ENCODE measurements at places on chromosomes 7 and 10. TPM values are rescaled to one million over a fixed set of nuclear protein-coding genes. Genes with fewer than 3 reads are reported as not detected.

SERPINE1 gene
- total RNA-seq, result 0.14 TPM

MCM7 gene
- total RNA-seq, result 64.6 TPM

ANKRD2 gene
- not detected for total RNA-seq

MUC12 gene
- total RNA-seq, result not detected

JAKMIP3 gene
- total RNA-seq, result 0.31 TPM

PAX4 gene
- not detected for total RNA-seq

KCND2 gene
- not detected for total RNA-seq

PTPRN2 gene
- total RNA-seq, result 0.14 TPM

MSRB2 gene
- 1.0 TPM for total RNA-seq

GRID2IP gene
- 0.25 TPM for total RNA-seq

DCLRE1A gene
- 0.89 TPM for total RNA-seq

NPC1L1 gene
- 0.06 TPM for total RNA-seq

ARHGEF35 gene
- 0.84 TPM for total RNA-seq

TWIST1 gene
- not detected for total RNA-seq

SLC26A5 gene
- not detected for total RNA-seq

GRCh38 chr10:100518761-100519241 lies 860 bp downstream of the SEC31B start:
- DNase-seq, result peak; percentile 25

DNA sequence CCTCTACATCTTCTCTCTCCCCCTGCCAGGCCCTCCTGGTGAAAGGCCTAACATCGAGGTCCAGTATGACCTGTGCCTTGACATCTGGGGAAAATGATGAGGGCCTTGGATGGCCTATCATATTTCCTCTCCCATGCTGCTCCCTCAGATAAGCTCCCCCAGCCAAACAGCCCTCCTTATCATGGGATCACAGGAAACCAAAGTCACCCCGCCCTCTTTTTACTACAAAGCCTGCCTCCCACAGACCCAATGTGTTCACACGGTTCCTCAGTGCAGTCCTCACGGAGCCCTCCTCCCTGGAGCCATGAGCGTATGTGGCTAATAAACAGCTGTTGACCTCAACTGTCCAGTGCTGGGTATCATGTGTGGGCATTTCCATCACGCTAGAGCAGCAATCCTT lies 32.0 kb downstream of the C10orf90 start:
- no peak for DNase-seq

GRCh38 chr10:52229291-52229931 lies 84.7 kb upstream of the DKK1 start:
- DNase-seq, result no peak

GRCh38 chr7:24291271-24291670 lies 7.3 kb downstream of the NPY start:
- DNase-seq, result no peak

- no peak for DNase-seq
Observed at GRCh38 chr10:109732254-109732965, 190.9 kb downstream of the XPNPEP1 start.

DNA sequence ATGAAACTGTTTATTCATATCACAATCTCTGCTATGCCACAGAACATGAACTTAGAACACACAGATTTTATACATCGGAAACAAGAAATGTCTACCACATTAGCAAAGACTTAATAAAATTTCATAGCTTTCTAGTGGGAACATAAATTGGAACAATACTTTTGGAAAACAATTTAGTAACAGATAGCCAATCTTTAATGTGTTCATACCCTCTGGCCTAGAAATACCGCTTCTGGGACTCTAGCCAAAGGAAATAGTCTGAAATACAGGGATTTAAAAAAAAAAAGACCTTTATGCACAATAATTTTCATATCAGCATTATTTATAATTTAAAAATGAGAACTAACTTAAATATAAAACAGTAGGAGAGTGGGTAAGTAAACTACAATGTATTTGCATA lies 168.5 kb downstream of the PLXNA4 start:
- no peak for DNase-seq

DNA sequence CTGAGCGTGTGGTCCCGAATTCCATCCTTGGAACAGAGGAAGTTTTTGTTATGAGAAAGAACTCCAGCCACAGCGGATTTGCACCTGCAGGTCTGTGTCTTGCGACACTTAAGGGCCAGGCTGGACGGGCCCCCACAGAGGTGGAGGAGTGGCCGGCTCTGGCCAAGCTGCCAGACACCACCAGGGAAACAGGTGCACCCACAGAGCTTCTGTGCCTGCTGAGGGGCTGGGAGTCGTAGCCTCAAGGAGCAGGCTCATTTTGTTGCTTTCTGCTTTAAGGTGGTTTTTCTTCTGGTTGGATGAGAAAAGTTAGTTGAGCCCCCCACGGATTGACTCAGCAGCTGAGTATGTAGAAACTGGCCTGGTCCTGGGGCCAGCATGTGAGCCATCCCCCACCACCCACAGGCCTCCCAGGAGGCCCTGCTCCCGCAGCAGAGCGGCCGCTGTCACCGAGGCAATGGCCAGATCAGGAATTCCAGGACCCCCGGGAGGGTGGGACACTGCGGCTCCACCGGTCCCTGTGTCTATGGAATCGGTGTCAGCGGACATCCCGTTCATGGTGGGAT lies 41.9 kb downstream of the NKX6-2 start:
- no peak for DNase-seq

GRCh38 chr10:132468651-132469050 lies 68.9 kb upstream of the INPP5A start:
- no peak for DNase-seq

- no peak for DNase-seq
Observed at GRCh38 chr10:72037266-72037665, 51.1 kb downstream of the SPOCK2 start.

DNA sequence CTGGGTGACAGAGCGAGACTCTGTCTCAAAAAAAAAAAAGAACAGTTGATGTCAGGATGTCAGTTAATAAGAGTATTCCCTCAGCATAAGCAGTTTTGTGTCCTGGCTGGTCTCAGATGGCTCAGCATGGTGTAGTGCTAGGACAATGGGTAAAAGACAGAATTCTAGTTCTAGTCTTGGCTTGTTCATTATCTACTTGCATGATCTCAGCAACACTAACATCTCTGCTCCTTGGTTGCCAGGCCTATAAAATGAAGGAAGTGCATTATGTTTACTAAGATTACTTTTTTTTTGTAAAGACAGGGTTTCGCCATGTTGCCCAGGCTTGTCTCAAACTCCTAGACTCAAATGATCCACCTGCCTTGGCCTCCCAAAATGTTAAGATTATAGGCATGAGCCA lies 84.3 kb upstream of the SP8 start:
- no peak for DNase-seq

GRCh38 chr10:130492266-130492934 lies 356.2 kb downstream of the GLRX3 start:
- DNase-seq, result no peak

DNA sequence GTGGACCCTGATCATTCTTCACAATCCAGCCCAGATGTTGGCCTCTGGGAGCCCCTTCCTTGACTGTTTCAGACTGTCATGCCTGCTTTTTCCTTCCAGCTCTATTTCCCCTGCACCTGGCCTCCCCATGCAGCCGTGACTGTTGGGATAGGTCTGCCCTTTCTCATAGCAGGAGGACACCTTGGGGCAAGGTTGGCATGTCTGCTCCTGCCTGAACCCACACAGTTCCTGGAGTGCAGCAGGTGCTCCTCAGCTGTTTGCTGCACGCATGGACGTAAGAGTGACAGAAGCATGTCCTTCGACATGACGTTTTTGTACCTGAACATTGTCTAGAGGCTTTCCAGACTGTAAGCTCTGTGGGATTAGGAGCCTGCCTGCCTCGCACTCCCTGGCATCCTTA lies 24.0 kb downstream of the POR start:
- no peak for DNase-seq

DNA sequence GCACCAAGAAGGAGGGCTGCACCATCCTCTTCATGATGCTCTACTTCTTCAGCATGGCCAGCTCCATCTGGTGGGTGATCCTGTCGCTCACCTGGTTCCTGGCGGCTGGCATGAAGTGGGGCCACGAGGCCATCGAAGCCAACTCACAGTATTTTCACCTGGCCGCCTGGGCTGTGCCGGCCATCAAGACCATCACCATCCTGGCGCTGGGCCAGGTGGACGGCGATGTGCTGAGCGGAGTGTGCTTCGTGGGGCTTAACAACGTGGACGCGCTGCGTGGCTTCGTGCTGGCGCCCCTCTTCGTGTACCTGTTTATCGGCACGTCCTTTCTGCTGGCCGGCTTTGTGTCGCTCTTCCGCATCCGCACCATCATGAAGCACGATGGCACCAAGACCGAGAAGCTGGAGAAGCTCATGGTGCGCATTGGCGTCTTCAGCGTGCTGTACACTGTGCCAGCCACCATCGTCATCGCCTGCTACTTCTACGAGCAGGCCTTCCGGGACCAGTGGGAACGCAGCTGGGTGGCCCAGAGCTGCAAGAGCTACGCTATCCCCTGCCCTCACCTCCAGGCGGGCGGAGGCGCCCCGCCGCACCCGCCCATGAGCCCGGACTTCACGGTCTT lies 1.9 kb downstream of the FZD1 start:
- no peak for DNase-seq

- DNase-seq, result no peak
Observed at GRCh38 chr7:11650030-11650429, 182.0 kb downstream of the THSD7A start.

GRCh38 chr10:128867819-128868218 lies 599.2 kb upstream of the MGMT start:
- no peak for DNase-seq

- DNase-seq, result no peak
Observed at GRCh38 chr7:82032901-82033300, 263.1 kb upstream of the HGF start.

- no peak for DNase-seq
Observed at GRCh38 chr10:9602998-9603397, 1414.7 kb upstream of the CELF2 start.

- DNase-seq, result no peak
Observed at GRCh38 chr7:152735443-152736004, 24.0 kb upstream of the ACTR3B start.

DNA sequence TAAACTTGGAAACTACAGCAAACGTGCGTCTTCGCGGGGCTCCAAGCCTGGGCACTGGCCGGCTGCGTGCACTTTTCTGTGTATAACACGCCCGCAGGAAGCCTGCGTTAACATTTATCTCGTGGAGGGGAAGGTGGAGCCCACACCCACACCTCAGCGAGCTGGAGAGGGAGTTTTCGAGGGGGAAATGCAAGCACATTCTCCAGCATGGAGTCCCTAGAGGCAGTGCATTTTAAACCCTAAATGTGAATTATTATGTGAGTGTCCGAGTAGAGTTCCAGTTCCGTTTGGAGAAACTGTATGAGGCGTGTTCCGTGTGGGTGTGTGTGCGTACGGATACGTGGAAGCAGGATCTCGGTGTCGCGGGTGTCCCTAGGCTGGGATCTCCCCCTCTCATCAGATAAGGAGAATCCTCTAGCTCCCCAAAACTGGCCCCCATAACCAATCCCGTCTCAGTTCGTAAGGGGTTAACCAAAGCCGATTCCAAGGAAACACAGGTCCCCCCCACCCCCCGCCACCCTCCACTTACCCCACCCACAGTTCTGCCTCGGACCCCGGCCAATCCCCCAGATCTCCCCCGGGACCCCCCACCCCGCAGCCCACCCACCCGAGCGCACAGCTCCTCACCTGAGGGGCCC lies 403 bp downstream of the CDK6 start:
- DNase-seq, result peak; percentile 6

DNA sequence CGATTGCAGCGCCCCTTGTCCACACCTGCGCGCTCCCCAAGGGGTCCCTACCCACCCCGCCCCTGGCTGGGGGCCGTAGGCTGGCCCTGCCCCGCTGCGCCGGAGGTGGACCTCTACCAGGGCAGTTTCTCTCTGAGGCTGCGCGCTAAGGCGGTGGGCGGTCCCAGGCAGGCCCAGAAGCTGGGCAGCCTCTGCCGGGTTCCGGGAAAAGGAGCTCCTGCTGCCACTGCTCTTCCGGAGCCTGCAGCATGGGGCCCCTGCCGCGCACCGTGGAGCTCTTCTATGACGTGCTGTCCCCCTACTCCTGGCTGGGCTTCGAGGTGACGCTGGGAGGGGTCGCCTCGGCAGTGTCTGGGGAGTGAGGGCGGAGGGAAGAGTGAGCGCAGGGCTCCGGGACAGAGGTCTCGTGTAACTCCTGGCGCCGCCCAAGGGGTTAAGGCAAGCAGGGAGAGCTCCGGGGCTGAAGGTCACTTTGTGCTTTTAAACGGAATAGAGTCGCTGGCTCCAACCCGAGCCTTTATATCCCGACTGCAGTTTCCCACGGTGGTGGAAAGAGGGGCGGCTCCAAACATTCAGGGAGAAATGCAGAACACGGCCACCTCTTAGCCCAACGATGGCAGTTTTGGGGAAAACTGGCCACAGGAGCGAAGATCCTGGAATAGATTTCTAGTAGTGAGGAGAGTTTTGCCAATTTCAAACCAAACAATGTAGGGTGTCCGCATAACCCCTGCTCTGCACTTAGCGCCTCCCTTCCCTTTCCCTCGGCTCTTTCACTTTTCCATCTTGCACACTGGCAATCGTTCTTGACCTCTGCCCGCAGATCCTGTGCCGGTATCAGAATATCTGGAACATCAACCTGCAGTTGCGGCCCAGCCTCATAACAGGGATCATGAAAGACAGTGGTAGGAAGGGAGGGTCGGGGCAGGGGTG lies at the start of gene GSTK1:
TSS of gene GSTK1 (plus strand) at position 176 of the 930 bp plus-strand sequence. CDS start at position 249, 73 bp downstream.
- DNase-seq, result peak; percentile 74

- DNase-seq, result no peak
Observed at GRCh38 chr7:20786779-20787659, at the start of gene SP8. TSS of gene SP8 (minus strand) at chr7:20786886. CDS start at chr7:20786798, 88 bp downstream.

DNA sequence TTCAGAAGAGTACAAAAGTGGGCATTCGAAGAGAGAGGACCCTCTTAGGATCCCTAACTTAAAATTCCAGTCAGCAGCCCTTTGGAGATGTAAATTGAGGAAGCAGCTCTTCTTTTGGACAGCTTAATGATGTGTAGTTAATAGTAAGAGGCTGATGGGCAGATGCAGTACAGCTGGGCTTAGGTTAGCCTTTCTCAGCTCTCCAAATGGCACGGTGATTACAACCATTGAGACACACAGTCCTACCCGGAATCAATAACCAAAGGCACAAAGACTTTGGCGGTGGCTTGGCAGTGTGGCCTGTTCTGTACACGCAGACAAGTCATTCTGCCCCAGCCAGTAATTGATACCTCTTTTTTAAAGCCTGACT lies 26.8 kb downstream of the GAD2 start:
- DNase-seq, result no peak

GRCh38 chr7:135322571-135323340 lies 89.1 kb downstream of the STRA8 start:
- no peak for DNase-seq

- no peak for DNase-seq
Observed at GRCh38 chr10:129564923-129565322, 97.9 kb downstream of the MGMT start.

GRCh38 chr10:69769395-69769992 lies 32.2 kb upstream of the COL13A1 start:
- DNase-seq, result no peak

- no peak for DNase-seq
Observed at GRCh38 chr10:54124209-54124885, 676.7 kb downstream of the PCDH15 start.

DNA sequence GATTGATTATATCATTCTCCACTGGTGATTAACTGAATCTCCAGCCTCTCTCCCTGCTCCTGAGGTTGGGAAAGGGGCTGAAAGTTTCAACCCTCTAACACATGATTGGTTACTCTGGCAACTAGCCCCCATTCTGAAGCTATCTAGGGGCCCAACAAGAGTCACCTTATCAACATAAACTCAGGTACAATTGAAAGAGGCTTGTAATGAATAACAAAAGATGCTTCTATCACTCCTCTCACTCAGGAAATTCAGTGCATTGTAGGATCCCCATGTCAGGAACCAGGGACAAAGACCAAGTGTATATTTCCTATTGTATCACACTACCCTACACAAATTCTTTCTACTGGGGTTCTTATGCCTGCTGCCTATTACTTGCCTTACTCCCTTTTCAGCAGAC lies 123.9 kb upstream of the SLC13A1 start:
- no peak for DNase-seq

Data from CD8-positive, alpha-beta T cell (primary cell).